LHCN-M2 (cell line): ENCODE measurements at places on chromosomes 6 and 20. TPM values are rescaled to one million over a fixed set of nuclear protein-coding genes. Genes with fewer than 3 reads are reported as not detected.

- DNase-seq: no peak
These were observed 118.8 kb downstream of the ADTRP start for GRCh38 chr6:11659757-11660156.

DNA sequence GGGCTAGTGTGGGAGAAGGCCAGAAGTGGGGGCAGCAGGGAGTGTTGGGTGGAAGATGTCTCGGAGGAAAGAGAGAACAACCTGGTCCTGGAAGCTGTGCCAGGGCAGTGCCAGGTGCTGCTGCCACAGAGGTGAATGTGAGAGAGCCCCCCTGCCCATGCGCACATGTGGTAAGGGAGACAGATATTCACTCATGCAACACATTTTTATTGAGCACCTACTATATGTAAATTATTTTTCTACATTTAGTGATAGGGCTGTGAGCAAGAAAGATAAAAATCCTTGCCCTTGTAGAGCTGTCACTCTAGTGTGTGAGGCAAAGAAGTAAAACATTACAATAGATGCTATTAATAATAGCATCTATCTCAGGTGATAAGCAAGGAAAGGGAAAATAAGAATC lies 471 bp downstream of the CLPSL1 start:
- no peak for DNase-seq

GRCh38 chr6:107673076-107673494 lies 151.0 kb downstream of the SCML4 start:
- DNase-seq: no peak

DNA sequence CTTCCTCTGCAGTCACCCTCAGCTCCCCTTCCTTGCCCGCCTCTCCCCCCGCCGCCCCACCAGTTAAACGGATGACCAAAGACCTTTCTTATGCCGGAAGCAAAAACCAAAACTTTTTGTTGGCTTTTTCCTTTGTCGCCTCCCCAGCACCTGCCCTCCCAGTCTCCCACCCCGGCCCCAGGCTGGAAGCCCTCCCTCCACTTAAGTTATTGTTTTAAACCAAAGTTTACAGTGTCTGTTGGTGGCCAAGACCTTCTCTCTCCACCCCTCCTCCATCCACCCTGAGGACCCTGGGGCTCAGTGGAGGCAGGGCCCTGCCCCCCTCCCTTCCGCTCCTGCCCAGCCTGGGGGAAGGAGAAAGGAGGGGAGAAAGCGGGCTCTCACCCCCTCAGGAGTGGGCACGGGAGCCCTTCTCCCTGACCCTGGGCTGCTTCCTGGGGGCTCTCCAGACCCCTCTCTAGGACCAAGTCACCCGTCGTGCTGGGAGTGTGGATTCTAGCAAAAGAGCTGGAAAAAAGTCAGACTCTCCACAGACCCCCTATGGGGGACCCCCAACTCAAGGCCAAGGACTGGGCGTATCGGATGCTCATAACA lies 38.3 kb upstream of the MDFI start:
- no peak for DNase-seq

- DNase-seq: peak; percentile 49
These were observed 179.2 kb upstream of the BMP2 start for GRCh38 chr20:6588296-6588695.

Gene WFDC2
- total RNA-seq: not detected in 2 replicates

DNA sequence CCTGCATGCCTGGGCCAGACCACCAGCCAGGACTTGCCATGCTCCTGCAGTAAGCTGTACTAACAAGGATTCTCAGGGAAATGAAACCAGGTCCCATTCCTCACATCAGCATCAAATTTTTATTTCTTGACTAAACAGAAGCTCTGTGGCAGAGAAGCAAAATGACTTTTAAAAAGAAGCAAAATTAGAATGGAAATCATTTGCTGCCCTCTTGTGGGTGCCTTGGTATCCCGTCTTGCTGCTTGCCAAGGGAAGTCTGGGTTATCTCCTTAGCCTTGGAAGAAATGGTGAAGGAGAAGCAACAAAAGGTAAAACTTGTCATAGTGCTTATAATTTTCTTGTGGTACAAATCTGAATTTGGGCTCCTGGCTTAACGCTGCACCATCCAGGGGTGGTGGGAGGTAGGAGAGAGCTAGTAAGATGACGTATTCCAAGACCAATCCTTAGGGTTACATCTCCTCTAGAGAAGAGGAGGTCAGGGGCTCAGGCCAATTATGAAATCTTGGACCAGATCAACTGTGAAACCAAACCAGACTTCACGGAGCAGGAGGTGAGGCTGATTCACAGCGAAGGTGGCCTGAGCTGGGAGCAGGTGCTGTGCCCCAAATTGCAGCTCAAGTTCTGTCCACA lies 107.5 kb downstream of the FAXC start:
- peak; percentile 28 for DNase-seq

DNA sequence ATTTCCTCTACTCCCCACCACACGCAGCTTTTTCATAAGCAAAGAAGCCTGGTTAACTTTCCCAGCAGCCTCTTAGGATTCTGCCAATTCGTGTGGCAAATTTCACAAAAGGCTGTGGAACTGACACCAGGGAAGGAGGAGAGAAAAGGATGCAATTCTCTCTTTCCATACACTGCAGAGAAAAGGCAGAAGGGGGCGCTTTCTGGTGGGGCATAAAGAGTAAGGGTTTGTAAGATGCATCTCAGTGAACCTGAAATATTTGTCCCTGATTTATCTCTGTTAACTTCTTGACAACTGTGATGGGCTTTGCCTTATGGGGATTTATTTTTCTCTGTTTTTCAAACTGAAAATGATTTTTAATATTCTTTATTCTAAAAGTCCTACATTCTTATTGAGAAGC lies 45.5 kb upstream of the GLP1R start:
- no peak for DNase-seq
